Kidney glomerular epithelial cell (primary cell): ENCODE measurements at places on chromosomes 4 and X.

DNA sequence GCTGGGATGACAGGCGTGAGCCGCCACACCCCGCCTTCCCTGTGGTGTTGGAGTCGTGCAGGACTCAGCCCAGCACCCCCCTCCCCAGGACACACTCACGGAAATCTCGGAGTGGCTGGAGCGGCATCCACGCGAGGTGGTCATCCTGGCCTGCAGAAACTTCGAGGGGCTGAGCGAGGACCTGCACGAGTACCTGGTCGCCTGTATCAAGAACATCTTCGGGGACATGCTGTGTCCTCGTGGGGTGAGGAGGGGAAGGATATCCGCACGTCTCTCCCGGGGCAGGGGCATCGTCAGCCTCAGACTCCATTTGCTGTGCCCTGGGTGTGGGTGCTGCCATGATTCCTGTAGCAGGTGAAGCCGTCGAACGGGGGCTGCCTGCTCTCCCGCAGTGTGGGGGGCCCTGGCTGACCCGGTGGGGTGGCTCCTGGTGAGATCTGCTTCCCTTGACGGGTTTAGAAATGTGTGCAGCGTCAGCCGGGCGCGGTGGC is 10.3 kb downstream of the PLCXD1 start:
- no peak for DNase-seq

GRCh38 chr4:2461246-2461960 is 7.5 kb upstream of the RNF4 start:
- no peak for DNase-seq

- peak; percentile 56 for DNase-seq
Observed at GRCh38 chr4:142405695-142406498, 440.2 kb downstream of the INPP4B start.

GRCh38 chrX:46838486-46838870 is 1.6 kb downstream of the RP2 start:
- no peak for DNase-seq

DNA sequence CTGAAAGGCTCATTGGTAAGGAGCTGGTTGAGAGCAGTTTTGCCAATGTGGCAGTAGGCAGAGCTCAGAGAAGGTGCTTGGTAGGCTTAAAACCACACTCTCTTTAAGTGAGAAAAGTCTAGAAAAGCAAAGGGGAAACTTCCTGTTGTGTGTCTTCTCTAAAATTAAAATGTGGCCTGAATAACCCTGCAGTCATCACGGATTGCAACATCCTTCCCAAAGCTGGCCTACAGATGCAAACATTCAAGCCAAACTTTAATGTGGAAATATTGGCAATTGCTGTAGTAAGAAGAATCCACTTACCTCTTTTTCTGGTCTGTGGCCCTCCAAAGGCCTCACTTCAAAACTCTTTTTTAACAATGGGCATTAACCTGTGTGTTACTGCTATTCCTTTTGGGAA is 348.5 kb downstream of the OPHN1 start:
- no peak for DNase-seq

DNA sequence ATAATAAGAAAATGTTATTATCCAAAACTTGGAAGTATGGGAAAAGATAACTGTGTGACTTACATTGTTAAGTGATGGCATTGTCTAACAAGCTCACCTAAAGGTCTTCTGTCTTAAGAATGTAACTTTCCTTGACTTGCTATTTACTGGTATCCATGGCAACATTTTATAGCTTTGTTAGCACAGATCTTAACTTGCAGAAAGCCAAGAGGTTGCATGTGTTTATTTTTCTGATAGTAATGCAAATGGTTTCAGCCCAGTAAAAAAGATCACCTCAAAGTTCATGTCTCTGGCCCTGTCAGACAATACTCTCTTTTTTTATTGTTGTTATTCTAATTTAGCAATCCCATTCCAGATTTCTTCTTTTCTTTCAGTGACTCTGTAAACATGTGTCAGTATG is 425.3 kb downstream of the SPRY1 start:
- DNase-seq: peak; percentile 38

GRCh38 chr4:137677863-137678262 is 145.6 kb upstream of the PCDH18 start:
- peak; percentile 20 for DNase-seq

- DNase-seq: no peak
Observed at GRCh38 chr4:127151941-127152340, 480.8 kb upstream of the INTU start.

DNA sequence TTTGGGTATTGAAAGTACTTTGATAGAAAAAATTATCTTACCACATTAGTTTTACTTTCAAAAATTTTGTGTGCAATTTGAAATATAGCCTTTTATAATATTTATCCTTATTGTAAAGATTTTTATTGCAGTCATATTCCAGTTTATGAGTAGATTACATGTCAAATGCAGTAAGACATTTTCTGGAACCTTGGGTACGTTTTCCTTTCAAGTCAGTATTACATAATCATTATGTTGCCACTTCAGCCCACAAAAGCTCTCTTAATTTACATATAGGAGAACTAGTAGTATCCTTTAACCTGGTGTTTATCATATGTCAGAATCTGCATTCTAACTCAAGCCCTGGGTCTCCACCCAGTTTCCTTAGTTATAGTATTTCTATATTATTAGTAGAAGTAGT is 98.5 kb downstream of the CENPC start:
- DNase-seq: no peak

GRCh38 chr4:70704215-70704930 is 16.0 kb downstream of the UTP3 start:
- peak; percentile 52 for DNase-seq

- no peak for DNase-seq
Observed at GRCh38 chr4:109327641-109328040, 25.2 kb upstream of the COL25A1 start.

GRCh38 chr4:7757501-7758471 is 181.9 kb downstream of the AFAP1 start:
- DNase-seq: no peak

DNA sequence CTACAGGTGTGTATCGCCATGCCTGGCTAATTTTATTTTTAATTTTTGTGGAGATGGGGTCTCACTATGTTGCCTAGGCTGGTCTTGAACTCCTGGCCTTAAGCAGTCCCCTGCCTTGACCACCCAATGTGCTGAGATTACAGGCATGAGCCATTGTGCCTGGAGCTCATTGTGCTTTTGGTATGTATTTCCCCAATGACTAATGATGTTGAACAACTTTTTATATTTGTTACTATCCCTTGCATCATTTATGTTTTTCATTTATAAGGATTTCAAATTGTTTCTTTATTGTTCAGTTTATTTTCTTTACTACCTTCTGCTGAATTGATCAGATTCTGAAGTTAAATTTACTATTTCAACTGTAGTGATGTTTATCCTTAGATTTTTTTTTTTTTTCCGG is 199.7 kb downstream of the CEP135 start:
- DNase-seq: no peak

- no peak for DNase-seq
Observed at GRCh38 chr4:102321260-102321995, 23.9 kb downstream of the SLC39A8 start.

GRCh38 chrX:133921764-133922389 is 63.5 kb downstream of the GPC3 start:
- DNase-seq: no peak

- DNase-seq: no peak
Observed at GRCh38 chrX:77398330-77398954, 48.7 kb upstream of the FGF16 start.

DNA sequence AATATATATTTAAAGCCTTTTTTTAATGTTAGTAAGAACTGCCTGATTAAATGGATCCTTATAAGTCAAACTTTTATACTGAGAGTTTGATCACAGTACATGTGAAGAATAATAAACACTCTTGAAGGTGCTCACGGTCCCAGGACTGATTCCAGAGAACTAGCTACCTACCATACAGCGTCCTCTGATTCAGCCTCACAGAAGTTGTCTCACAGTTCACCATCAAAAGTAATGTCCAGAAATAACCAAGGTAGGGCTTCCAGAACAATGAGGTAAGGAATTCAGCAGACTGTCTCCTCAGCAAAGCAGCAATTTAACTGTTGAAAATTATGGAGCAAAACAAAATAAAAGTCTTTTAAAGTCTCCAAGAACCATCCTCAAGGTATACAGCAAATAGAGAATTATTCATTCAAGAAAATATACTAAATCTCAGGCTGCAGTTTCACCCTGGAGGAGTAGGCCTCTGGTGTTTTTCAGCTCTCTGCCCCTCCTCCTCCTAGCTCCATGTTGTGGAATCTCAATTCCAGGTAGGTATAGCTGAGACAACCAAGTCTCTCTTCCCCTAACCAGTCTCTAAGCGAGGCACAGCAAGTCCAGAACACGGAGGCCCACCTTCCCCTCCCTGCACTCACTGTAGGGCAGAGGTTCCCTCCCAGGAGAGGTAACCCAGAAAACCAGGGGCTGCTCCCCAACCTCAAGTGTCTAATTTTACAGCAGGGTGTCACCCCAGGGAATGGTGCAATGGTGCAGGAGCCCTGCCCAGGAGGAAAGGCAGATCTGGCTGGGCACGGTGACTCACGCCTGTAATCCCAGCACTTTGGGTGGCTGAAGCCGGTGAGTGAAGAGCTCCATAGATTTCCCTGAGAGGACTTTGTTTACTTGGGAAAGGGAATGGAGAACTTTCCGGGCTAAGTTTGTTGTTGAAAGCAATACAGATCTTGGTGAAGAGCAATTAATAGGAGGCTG is 28.6 kb downstream of the FAM241A start:
- DNase-seq: no peak

GRCh38 chr4:13530823-13531624 is 13.3 kb downstream of the NKX3-2 start:
- no peak for DNase-seq

DNA sequence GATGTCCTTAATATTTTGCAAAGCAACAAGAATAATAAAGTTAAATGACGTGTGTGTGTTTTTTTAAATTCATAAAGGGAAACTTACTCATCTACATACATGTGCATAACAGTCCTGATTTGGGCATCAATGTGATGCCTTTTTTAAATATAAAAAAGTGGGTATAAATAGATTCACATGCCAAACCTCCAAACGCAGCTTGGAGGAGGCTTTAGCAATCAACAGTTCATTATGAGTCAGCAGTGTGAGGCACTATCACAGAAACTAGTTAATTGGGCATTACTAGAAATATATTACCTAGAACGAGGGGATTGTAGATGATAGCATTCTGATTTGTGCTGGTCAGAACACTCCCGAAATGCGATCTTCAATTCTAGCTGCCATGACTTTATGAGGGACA is 115.1 kb downstream of the HS6ST2 start:
- no peak for DNase-seq

- no peak for DNase-seq
Observed at GRCh38 chrX:132004728-132005127, 18.4 kb upstream of the STK26 start.

GRCh38 chr4:155973639-155974475 is 20.2 kb upstream of the CTSO start:
- DNase-seq: peak; percentile 23

GRCh38 chr4:11440481-11441193 is 11.9 kb upstream of the HS3ST1 start:
- no peak for DNase-seq

GRCh38 chr4:41359422-41359775 is 102.7 kb downstream of the UCHL1 start:
- DNase-seq: no peak

GRCh38 chr4:48962636-48963035 is 23.4 kb upstream of the CWH43 start:
- no peak for DNase-seq

DNA sequence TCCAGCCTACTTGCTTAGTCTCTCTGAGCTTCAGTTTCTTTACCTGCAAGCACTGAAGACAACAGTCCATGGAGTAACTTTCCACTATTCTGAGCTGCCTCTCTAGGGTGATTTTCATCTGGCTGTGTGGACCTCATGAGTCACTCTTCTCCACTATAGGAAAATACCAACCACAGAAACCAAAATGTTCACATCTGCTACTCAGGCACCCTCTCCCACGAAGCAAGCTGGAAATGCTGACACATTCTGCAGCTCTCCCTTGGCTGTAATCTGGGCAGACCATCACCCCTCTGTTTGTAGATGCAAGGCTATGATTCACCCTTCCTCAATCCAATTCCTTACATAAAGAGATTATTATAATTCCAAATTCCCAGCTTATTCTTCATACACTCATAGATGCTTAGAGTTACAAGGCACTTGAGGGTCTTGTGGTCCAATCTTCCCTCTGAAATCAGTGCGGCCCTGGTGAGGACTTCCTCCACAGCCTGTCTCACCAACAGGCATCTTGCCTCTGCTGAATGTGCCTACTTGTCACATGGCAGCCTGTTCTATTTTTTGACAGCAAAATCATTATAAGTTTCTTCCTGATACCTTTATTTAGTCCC is 97.0 kb upstream of the LNX1 start:
- DNase-seq: peak; percentile 73

DNA sequence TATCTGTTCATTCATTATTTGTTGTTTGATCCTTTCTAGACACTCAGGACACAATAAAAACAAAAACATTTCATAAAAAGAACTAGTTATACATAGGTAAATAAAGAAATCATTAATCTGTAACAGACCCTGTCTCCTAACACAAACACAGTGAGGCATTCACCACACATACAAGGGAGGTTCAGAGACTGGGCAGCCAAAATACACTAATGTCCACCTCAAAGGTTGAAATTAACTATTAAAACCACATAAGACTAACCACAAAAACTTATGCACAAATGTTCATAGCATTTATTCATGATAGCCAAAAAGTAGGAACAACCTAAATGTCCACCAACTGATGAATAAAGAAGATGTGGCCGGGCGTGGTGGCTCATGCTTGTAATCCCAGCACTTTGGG is 7.8 kb downstream of the PAPSS1 start:
- peak; percentile 64 for DNase-seq

DNA sequence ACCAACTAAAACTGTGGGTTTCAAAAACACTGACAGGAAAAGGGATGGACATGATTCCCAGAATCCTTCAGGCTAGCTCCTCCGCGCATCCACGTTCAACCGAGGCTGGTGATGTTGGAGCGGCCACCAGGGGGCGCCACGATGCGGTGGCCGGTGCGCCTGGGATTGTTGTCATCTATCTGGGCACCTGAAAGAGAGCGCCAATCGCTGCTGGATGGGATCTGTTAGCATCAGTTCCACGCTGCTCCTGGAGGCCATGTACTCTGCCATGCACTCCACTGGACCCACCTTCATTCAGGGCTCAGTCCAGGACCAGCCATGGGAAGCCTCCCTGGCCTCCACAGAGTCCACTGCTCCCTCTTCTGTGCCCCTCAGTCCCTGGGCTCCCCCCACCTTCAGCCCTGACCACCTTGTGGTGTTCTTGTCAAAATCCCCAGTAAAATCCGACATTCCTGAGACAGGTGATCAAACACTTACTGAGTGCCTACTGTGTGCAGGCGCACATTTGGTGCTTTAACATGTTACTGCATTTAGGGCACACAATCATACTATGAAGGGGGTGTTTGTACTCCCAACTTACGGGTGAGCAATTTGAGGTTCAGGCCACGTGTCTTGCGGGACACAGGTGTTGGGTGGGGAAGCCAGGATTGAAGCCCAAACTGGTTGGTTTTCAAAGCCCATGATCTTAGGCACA is 71.1 kb downstream of the CRMP1 start:
- DNase-seq: no peak

DNA sequence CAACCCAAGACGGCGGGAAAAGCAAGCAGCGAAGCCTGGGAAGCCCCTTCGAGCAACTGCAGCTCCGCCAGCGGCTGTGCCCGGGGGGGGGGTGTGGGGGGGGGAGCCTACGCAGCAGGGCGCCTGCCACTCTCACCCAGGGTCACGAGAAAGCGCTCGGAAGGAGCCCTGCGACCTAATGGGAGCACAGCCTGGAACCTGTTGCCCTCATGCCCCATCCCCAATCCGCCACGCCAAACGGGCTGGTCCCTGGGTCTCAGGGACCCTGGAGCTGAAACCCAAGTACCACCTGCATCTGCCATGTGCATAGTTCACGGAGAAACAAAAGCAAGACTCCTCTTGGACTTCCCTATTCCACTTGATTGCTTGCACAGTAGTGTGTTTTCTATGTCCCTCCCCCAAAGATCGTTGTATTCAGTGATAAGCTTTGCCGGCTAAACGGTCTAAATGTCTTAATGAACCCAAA is 359 bp upstream of the GAB3 start:
- DNase-seq: no peak
